Stimulated activated CD8-positive, alpha-beta memory T cell treated with anti-CD3 and anti-CD28 coated beads, Interleukin-12 subunit alpha, Interleukin-12 subunit beta, amount 100 ng/mL, for 4 hours (primary cell): ENCODE measurements at places on chromosomes 12 and 14.

GRCh38 chr12:52895726-52896189 lies 9.1 kb downstream of the KRT8 start:
- no peak for DNase-seq

DNA sequence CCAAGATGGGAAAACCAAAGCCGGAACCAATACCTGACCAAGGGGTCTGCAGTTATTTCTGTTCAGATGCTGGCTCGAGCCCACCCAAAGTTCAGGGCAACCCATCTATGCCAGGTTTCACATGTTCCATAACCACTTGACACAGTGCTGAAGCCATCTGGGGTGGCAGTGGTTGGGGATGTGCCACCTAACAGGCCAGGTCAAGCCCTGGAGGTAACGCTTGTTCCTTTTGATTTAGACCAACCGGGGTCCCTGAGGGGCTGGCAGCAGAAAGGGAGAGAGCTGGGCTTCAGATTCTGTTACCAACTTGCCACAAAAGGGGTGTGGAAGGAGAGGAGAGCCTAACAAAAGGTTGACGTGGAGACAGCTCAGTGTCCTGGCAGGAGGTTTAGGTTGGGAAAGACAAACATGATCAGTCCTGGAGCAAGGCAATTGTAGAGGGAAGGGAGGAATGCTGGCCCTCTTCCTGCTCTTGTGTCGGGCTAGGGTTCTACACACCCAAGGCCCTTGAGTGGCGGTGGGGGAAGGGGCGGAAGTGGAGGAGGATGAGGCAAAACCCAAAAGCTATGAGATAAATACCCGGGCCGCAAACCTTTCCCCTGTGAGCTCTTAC lies 31.9 kb downstream of the CACNA2D4 start:
- DNase-seq = no peak

DNA sequence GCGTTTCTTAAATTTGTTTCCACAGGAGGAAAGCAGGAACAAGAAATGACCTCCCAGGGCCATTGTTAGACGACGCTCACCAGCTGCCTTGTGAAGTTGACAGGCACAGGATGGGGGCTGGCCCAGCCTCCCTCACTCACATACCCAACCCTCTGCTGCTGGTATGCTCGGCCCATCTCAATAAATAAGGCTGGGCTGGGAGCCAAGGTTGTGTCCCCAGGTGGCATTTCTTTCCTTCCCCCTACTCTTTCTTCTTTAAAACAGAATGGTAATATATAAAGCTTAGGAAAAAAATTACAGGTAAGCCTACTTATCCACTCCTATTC lies 93.0 kb downstream of the ACTN1 start:
- no peak for DNase-seq

GRCh38 chr12:65524666-65525065 lies 246.2 kb downstream of the MSRB3 start:
- DNase-seq = no peak

DNA sequence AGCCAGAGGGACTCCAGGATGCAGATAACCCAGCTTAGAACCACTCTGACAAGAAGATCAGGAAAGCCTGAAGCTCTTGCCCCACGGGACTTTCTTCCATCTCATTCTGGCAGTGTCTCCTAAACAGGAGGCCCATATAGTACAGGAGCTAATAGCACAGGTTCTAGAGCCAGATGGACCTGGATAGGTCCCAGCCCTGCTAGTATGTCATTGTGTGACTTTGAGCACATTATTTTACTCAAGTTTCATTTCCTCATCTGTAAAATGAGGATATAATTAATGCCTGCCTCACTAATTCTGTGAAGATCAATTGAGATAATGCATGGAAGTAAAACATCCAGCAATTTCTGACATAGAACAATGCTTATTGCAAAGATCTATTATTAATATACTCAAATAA lies 66.5 kb upstream of the GZMB start:
- no peak for DNase-seq

DNA sequence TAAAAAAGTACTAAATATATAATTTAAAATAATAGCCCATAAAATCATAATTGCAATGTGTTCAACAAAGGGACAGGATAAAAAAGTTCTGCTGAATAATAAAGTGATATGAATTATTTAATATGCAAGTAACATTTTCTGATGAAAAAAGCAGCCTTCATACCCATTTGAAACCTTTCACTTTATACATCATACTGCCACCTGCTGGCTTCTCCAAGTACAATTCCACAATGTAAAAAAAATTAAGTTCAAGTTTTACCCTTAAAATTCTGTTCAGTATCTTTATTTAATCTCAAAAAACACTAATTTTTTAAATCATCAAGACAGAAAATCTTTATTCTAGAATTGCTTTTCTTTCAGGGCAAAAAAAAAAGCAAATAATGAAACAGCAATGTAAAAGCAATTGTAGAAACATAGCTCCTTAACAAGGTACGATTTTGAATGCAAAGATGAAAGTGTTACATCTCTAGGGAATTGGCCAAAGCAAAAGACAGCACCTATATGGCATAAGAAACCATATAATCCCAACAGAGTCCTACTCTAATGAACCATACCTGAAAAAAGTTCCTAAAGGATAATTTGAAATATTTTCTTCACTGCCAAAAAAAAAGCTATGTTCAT lies 15.0 kb downstream of the MDM1 start:
- DNase-seq = no peak

GRCh38 chr12:57816001-57816854 lies 2.3 kb downstream of the AVIL start:
- DNase-seq = no peak

- no peak for DNase-seq
These were observed 2.6 kb upstream of the DDX55 start for GRCh38 chr12:123599310-123599709.

- no peak for DNase-seq
These were observed 10.8 kb upstream of the TCTN2 start for GRCh38 chr12:123659996-123660727.

DNA sequence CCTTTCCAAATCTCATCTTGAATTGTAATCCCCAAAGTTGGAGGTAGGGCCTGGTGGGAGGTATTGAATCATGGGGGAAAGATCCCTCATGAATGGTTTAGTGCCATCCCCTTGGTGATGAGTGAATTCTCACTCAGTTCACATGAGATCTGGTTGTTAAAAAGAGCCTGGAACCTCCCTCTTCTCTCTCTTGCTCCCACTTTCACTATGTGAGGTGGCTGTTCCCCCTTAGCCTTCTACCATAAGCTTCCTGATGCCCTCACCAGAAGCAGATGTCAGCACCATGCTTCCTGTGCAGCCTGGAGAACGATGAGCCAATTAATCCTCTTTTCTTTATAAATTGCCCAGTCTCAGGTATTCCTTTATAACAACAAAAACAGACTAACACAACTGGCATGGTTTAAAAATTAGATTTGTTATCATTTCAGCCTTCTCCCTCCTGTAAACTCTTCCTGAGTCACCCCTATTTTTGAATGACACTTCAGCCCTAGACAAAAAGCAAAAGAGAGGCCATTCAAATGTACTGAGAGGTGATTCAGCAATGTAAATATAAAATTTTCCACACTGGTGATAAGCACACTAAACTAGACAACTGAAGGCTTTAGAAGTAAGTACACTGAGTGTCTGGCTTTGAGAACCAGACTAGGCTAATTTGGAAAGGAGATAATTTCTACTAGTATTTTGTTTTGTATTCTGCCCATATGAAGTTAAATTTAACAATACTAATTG lies 212.1 kb upstream of the ABCD2 start:
- no peak for DNase-seq

DNA sequence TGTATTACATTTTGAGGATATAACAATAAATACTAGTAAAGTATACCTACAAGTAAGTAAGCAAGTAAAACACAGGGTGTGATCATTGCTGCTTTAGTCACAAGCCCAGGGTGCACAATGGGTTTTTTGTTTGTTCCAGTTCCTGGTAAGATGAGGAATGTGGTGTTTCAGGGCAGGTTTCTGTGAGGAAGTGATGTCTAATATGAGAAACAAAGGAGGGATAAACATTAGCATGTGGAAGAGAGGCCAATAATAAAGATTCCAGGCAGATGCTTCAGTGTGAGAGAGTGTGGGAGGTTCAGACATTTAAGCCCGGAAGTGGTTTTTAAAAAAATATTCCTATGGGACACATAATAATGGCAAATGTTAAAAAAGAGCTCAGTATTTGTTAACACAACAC lies 808.1 kb upstream of the USP15 start:
- no peak for DNase-seq

DNA sequence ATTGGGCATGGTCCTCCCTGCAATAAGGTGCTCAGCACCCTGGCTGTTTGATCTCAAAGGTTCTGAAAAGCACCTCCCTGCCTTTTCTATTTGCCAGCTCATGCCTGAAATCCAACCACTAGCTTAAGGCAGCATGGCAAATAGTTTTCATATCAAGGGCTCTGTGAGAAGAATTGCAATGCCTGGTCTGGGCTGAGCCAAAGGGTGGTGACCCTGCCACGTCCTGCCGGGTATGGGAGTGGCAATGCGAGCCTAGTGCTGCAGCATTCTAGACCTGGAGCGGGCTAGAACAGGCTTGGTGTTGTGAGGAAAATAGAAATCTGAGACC lies 2.3 kb upstream of the SCNN1A start:
- DNase-seq = no peak

GRCh38 chr14:67068251-67068650 lies 121.0 kb upstream of the GARIN2 start:
- DNase-seq = no peak

DNA sequence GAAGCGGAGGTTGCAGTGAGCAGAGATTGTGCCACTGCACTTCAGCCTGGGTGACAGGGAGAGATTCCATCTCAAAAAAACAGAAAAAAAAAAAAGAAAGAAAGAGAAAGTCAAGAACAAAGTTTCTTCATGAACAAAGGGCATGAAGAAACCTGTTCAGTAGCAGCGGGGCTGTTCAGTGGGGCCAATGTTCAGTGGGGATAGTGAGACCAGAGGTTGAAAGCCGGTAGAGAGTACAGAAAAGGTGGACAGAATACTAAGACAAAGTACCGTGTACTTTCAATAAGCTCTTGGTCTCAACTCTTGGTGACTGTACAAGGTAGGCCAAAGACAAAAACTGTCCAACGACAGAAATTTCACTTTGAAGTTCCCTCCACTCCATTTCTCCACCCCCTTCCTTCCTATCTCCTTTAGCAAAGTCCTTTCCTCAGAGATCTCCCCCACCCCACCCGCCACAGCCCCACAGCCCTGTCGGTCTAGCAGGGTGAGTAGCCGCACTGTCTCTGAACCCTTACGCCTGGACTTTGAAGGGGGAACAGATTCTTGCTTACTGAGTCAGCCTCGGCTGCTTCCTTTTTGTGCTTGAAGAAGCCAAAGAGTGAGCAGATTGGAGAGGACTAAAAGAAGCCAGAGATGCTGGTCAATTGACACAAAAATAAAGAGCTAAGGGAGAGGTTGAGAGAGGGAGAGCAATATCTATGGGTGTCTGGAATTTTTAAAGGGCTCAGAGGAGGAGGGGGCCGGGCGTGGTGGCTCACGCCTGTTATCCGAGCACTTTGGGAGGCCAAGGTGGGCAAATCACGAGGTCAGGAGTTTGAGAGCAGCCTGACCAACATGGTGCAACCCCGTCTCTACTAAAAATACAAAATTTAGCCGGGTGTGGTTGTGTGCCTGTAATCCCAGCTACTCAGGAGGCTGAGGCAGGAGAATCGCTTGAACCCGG lies 44.2 kb upstream of the FOS start:
- DNase-seq = no peak

GRCh38 chr14:60931218-60931617 lies 49.7 kb downstream of the TRMT5 start:
- DNase-seq = no peak

DNA sequence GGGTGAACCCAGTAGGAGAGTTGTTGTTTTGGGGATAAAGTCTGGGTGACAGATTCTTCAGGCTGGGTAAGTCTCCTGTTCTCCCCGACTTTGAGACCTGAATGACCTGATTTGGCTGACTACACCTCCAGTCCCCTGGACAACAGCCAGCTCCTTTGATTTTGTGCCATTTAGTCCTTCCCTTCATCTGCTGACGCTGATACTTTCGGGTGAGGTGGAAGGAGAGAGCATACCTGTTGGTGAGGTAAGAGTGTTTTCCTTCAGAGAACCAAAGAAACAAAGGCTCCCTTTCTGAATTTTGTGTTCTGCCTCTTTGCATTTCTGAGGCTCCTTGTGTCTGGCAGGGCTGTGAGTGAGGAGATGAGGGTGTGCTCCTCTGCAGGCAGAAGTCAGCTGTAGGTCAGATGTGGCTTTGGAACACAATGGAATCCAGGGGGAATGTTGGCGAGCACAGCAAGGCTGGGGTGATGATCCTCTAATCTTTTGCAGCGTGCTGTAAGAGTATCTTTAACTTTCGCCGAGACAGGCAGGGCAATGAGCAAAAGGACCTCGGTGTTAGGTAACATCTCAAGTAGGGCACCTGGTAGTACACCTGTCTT lies 12.1 kb downstream of the ETV6 start:
- no peak for DNase-seq

- no peak for DNase-seq
These were observed 18.3 kb downstream of the NOC4L start for GRCh38 chr12:132162508-132163031.
